ENCODE measurements at places on chromosomes 16 and 17. TPM values are rescaled to one million over a fixed set of nuclear protein-coding genes. Genes with fewer than 3 reads are reported as not detected.
A peak's percentile ranks its signal among the peaks of the same experiment; 100 is the strongest.

The TNFSF12 gene
- 29.1 TPM for polyA plus RNA-seq

DNA sequence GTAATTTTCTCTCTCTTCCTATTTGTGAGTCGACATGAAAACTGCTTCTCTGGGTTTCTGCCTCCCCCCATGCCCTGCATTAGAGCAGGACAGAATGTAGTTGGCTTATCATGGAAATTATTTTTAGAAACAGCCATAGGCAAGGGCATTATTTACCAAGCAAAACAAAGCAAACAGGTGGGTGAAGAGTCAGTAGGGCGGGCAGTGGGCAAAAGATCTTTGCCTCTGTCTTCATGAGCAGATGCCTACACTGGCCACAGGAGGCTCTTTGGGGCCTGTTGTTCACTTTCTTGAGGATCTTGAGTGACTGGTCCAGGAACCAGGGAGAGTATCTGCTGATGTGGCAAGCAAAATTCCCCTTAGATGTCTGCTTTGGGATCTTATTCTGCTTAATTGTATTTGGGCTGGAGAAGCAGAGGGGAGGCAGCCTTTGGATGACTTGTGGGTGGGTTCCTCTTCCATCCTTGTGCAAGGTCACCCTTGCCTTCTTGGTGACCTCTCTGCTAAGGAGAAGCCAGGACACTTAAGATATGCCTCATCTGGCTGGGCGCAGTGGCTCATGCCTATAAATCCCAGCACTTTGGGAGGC is 42.5 kb upstream of the CLEC19A start:
- no peak for DNase-seq

GRCh38 chr16:11254913-11255736 is 879 bp downstream of the SOCS1 start:
- DNase-seq = peak; percentile 69

- DNase-seq = no peak
Observed at GRCh38 chr16:81468269-81468902, 23.8 kb downstream of the CMIP start.

DNA sequence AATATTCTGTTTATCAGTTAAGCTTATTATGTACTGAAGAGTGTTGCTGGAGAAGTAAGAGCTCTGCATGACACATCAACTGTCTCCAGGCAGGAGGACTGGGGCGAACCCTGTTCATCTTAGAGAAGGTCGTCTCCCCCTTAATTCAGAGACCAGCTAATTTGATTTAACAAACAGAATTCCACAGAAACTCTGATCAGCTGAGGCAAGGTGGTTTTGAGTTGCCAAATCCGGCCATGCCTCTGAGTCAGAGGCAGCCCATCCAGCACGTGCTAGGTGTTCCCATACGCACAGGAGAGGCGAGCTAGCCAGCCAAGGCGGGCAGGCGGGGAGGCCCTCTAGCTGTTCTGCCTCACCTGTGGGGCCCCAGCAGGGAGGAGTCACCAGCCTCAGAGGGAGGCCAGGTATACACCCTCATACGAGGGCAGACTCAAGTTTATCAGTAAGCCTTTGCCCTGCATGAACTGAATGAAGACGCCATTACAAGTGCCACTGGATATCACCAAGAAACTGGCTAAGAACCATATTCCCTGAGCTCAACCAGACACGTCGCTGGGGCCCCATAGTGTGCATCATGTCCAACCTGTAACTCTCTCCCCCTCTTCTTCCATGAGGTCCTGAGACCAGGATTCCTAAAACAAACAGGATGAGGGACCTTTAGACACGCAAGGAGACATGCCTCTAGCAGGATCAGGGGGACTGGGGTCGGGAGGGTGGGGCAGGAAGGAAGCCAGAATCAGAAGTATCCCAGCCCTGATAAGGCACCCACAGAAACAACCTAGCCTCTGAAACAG is 25.7 kb downstream of the STAT5A start:
- no peak for DNase-seq

DNA sequence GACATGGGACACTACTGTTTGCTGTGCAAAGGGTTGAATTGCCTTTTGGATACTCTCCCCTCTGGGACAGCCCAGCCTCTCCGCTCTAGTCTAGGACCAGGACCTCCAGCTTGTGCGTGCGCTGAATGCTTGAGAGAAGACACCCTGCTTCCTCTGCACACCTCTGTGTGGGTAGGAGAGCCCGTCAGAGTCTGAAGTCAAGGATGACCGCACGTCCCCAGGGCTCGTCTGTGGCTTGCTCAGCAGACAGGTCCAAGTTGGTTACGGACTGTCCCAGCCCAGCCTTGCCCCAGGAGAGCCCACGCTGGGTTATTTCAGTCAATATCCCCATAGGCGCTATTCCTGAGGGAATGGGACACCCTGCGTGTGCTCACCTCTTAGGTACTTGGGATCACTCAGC is 3.7 kb downstream of the C16orf89 start:
- DNase-seq = no peak

- no peak for DNase-seq
Observed at GRCh38 chr17:81932333-81932983, 4.6 kb downstream of the PYCR1 start.

GRCh38 chr16:27717726-27718125 is 167.8 kb downstream of the KATNIP start:
- DNase-seq = peak; percentile 50

DNA sequence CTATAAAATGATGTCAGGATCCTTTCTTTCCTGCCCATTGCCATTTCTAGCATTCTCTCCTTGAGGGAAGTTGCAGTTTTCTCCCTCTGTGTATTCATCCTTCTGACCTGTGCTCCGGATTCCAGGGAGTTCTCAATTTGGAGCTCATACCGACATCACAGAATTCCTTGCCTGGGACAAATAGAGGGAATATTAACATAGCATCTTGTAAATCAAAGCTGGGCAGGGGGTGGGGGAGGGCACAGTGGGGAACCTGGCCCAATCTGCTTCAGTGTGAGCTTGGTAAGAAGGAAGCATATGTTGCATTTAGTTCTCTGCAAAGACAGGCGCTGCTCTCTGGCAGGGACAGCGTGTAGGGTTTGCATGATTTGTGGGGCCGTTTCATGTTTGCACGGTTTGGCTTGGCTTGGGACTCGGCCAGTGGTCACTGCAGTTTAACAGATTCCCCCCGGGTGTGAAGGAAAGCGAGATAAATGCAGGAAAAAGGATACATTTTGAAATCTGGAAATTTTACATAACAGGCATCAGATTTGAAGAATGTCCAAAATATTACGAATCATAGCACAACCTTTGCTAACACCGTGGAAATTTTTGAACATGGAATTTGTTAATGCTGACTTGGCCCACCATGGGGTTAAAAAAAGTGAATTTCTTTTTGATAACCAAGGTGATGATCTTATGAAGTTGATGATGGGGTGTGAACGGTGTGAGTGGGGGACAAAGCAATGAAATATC is 178.0 kb downstream of the WWOX start:
- peak; percentile 40 for DNase-seq

DNA sequence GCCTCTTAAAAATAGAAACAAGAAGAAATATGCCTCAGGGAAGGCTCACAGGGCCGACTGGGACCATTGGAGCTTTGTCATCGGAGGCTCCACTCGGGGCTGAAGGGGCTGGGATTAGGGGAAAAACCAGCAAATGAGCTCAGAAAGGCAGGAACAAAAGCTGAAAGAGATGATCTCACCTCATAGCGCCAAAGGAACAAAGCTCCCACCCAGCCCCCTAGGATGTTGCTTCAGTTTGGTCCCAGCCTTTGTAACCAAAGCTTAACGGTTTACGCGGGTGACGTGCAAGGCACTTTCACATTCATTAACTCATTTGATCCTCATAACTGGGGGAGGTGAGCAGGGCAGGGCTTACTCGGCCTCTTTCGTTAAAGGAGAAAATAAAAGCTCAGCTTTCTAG is 168.5 kb upstream of the DYNLRB2 start:
- peak; percentile 28 for DNase-seq

DNA sequence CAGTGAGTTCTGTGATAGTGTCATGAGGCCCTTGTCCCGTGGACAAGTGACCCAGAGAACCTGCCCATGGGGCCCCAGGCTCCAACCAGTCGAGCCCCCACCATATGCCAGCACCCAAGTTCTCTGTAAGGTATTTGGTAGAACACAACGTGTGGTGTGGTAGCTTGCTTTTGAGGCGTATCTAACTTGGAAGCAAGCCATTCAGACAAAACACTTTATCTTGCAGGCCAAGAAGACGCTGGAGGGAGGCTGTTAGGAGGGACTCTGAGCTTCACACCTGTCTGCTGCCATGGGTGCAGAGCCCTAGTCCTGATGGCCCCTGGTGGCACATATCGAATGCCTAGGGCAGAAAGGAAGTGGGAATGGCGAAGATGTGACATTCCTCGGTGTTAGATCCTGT is 1.6 kb downstream of the NDUFAF8 start:
- DNase-seq = no peak

DNA sequence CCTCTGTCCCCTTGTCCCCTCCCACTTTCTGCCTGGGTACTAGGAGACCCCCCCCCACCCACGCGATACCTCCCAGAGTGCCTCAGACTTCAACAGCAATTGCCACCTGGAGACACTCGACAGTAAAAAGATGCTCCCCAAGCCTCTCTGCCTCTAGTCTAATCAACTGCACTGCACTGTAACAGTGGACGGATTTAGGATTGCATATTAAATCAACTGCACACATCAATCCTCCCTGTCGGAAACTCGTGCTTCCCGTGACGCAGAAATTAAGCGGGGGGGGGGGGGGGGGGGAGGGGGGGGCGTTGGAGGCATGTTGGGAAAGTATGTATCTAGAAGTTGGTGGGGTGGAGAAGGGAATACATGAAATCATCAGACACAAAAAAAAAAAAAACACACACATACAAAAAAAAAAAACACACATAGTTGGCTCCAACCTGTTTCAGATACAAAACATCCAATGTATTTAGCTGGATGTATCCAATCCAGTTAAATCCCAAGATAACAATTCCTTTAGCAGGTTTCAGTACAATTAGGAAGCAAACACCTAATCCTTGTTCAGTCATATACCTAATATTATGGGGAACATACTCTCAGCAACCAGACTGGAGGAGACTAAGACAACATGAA is 29.7 kb downstream of the FAM222B start:
- DNase-seq = no peak

DNA sequence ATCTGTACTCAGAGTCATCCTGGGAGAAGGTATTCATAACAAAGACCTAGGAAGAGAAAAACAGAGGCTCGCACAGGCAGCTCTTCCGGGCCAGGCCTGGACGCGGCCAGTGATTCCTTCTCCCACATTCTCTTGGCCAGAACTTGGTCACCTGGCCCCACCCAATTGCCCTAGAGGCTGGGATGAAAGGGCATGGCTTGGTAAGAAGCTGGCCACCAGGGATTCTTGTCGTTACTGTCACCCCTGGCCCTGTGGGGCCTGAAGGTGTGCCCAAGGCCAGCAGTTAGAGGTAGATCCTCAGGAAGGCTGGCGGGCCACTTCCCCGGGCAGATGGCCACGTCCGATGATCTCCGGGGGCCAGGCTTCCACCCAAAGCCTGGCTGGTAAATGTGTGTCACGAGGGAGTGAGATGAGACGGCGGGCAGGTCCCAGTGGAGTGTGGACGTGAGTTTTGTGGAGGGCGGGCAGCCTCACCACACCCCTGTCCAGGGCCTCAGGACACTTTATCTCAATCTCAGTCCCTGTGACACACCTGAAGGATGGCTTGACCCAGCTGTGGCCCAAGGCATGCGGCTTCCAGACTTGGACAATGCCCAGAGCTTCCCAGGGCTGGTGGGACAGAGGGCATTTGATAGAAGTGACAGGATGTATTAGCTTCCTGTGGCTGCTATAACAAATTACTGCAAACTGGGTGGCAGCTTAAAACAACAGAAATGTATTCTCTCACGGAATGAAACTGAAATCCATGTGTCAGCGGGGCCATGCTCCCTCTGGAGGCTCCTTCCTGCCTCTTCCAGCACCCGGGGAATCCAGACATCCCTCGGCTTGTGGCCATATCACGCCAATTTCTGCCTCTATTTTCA is 66.3 kb upstream of the GSE1 start:
- DNase-seq = no peak

- DNase-seq = peak; percentile 91
Observed at GRCh38 chr16:15427648-15428239, 6.6 kb upstream of the BMERB1 start.

GRCh38 chr16:3509470-3509928 is 8.7 kb downstream of the CLUAP1 start:
- DNase-seq = no peak

GRCh38 chr16:75750528-75750927 is 24.2 kb upstream of the CPHXL start:
- DNase-seq = no peak

DNA sequence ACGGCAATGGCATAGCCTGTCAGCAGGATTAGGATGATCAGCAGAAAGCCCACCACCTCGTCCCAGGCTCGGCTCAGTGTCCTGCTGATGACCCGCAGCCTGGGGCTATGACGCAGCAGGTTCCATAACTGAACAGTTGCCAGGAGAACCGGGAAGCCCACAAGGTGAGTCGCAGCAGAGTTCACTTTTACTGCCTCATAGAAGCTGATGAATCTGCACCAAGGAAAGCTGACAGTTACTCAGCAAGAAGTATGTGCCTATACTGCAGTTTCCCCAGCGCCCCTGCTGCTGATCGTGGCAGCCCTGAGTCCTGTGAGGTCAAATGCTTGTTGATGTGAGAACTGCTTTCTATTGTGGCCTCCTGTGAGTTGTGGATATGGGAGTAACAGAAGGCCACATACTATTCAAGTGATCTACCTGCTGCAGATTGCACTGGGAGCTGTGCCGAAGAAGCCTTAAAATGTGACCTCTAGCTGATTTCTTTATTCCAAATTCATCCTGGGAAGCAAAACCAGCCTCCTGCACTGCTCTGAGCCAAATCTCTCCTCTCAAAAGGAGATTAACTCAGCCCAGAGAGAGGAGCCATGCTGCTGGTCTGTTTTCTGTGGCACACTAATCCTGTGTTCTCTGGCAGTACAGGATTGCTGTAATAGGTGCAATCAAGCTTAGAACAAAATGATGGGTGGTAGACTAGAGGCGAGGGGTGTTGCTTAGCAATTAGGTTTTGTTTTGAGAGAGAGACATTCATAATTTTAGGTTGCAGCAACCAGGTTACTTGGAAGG is 38.8 kb downstream of the IST1 start:
- DNase-seq = no peak

DNA sequence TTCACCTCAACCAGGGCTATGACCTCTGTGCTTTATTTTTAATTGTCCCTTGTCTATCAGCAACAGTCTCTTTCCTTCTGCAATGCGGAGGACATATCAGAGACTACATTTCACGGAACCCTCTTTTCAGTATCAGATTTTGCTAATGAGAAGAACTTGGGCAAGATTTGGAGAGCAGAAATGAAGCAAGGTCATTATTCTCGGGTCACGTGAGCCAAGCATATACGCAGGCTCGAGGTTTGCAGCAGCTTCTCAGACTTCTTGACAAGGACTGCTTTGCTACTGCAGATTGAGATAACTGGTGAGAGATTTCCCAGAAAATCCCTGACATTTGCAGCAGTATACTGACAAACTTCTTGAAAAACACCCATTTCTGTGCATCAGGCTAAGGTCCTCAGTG is 30.4 kb downstream of the ABCA10 start:
- DNase-seq = no peak

All from muscle of leg (tissue), 16 donors.